ENCODE measurements at places on chromosomes 1 and 21. TPM values are rescaled to one million over a fixed set of nuclear protein-coding genes. Genes with fewer than 3 reads are reported as not detected.

GRCh38 chr1:214270097-214270650 lies 10.8 kb upstream of the SMYD2 start:
- DNase-seq, result no peak

GRCh38 chr1:110312188-110313121 lies 26.7 kb upstream of the RBM15 start:
- peak; percentile 83 for DNase-seq

- DNase-seq, result no peak
These were observed 175.3 kb downstream of the CACNA1E start for GRCh38 chr1:181658581-181658980.

DNA sequence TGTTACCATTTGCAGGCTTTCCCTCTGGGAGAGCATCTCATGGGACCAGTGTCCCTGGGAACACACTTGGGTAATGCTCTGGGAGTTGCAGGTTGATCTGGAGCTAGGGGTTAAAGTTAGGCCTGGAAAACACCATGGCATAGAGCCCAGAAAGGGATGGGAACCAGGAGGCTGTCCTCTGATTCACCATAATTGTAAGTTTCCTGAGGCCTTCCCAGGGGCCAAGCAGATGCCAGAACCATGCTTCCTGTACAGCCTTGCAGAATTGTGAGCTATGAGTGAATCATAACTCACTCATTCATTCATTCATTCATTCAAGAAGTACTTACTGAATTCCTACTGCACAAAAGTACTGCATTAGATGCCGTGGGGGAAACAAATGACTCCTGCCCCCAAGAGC lies 50.0 kb downstream of the LACTBL1 start:
- DNase-seq, result no peak

DNA sequence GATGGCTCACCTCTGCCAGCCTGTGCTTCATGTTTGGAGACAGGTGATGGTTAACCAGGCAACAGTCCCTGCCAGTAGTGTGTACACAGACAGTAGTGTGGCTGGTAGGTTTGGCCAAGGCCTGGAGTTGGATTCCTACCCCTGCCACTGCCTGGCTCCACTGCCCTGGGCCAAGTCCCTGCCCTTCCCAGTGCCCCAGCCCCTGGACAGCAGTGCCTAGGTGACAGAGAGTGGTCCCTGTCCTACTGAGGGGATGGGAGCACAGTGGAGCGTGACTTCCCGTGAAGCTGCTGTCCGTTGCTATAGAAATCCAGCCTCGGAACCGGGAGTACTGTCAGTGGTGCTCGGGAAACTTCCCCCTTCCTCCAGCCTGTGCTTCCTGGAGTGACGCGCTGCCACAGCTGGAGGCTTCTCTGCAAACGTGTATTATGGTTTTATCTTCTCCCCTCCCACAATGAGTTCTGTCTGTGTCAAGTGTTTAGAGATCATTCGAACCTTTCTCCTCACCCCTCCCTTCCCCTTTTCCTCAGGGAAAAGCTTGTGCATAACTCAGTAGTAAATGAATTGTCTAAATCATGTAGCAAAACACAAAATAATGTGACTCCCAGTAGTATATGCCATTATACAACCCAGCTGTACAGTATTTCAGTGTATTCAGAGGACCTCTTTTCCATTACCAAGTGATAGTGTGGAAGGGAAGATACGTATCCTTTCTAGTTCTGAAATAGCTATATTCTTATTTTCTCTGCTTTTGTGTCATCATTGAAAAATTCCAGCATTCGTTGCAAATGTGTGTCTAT lies 73.4 kb downstream of the GALNT2 start:
- peak; percentile 22 for DNase-seq

LRRC41 gene
- total RNA-seq, result 72.5 TPM

RAB3B gene
- total RNA-seq, result 38.3 TPM

S100A9 gene
- 19.1 TPM for total RNA-seq

NBPF4 gene
- total RNA-seq, result not detected

KCNQ4 gene
- total RNA-seq, result 3.5 TPM

HRNR gene
- not detected for total RNA-seq

Data from mucosa of gallbladder (tissue), 1 donor.